ENCODE measurements at places on chromosomes 6 and 20.

DNA sequence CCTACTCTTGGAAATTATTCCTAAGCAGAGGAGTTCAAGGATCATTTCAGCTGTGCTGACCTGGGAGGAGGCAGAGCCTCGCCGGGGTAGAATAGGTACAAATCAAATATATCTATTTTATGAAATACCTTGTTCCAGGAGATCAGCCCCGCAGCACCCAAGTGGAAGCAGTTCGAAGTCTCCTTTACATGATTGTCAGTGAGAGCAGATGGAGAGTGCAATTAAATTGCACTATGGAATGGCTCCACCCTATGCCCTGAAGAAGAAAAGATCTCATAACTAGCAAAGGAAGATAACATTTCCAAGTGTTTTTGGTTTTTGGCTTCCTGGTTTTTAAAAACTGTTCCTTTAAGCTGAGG, 31.4 kb downstream of the DUSP22 start:
- DNase-seq = no peak

- no peak for DNase-seq
Observed at GRCh38 chr6:166169549-166170421, 2.1 kb upstream of the TBXT start.

- no peak for DNase-seq
Observed at GRCh38 chr20:37911838-37912281, 8.9 kb downstream of the VSTM2L start.

- no peak for DNase-seq
Observed at GRCh38 chr6:12335717-12336116, 45.6 kb downstream of the EDN1 start.

DNA sequence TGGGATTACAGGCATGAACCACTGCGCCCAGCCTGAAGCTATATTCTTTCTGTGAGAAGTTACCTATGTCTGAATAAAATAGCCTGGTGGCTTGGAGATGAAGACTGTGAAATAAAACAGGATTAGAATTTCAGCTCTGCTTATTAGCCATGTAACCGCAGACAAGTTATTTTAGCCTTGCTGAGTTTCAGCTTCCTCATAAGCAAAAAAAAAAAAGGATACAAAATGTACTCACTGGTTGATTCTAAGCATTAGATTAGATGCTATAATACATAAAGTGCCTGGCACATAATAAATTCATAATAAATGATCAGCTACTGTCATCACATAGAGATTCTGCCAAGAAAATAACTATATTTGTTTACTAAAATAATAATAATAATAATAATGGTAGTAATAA, 98.8 kb downstream of the EPB41L2 start:
- DNase-seq = no peak

DNA sequence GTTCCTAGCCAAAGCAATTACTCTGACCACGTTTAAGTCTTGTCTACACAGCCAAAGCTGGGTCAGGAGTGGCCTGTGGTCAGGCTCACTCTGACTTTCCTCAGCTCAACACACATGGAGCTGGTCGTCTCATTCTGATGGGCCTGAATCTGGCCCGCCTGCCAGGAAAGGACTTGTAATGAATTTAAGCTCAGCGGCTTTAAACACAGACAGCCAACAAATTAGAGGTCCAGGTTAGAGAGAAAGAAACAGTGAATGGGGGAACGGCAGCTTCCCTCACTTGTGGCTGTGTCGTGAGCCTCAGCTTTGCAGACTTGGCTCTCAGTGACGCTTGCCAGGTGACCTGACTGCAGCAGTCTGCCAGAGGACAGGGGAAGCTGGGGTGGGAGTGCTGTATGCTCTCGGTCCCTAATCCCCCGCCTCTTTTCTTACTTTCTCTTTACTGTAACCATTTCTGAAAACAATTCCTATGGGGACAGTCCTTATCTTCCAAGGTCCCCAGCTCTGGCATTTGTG, 121.9 kb upstream of the AGPAT4 start:
- no peak for DNase-seq

DNA sequence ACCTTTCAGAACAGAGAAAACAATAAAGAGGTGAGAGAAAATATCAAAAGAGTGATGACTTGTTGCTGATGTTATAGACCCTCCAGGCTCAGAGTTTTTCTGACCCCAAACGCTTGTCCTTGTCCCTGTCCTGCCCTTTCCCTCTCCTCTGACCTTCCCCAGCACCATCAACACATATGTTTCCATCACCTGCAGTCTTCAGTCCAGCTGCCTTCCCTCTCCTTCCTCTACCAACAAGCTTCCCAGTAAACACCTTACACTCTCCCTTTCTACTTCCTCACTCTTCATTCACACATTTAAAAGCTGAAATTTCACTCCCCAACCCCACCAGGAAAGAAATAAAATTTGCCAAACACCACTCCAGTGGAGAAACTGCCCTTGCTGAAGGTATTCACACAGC, 25.4 kb upstream of the AFDN start:
- no peak for DNase-seq

GRCh38 chr6:95785785-95786184, 208.4 kb downstream of the MANEA start:
- DNase-seq = no peak

GRCh38 chr6:42550277-42550676, 13.6 kb upstream of the UBR2 start:
- DNase-seq = no peak
